ENCODE measurements at places on chromosomes 5 and 9. TPM values are rescaled to one million over a fixed set of nuclear protein-coding genes. Genes with fewer than 3 reads are reported as not detected.

The C9orf153 gene
- not detected for polyA plus RNA-seq

The CYSRT1 gene
- polyA plus RNA-seq, result not detected

The STPG3 gene
- polyA plus RNA-seq, result not detected

The FAXDC2 gene
- polyA plus RNA-seq, result not detected

The C9orf50 gene
- polyA plus RNA-seq, result not detected

The MARVELD2 gene
- polyA plus RNA-seq, result not detected

The CCDC152 gene
- polyA plus RNA-seq, result 1.7 TPM

The SH3PXD2B gene
- not detected for polyA plus RNA-seq

The HTR1A gene
- polyA plus RNA-seq, result not detected

The HMCN2 gene
- polyA plus RNA-seq, result not detected

The BARHL1 gene
- polyA plus RNA-seq, result not detected

Data from immature natural killer cell (primary cell).